AML-193 (cell line): ENCODE measurements at places on chromosomes 2 and 18.

GRCh38 chr2:84115173-84115857, 343.8 kb downstream of the SUCLG1 start:
- DNase-seq: no peak

GRCh38 chr2:222780051-222780450, 80.8 kb upstream of the ACSL3 start:
- no peak for DNase-seq

- DNase-seq: no peak
Observed at GRCh38 chr2:28915939-28916338, 21.5 kb downstream of the WDR43 start.

- DNase-seq: no peak
Observed at GRCh38 chr18:35581546-35581897, at the start of gene GALNT1. TSS of gene GALNT1 (plus strand) at chr18:35581740. CDS start at chr18:35654663, 72,923 bp downstream.

DNA sequence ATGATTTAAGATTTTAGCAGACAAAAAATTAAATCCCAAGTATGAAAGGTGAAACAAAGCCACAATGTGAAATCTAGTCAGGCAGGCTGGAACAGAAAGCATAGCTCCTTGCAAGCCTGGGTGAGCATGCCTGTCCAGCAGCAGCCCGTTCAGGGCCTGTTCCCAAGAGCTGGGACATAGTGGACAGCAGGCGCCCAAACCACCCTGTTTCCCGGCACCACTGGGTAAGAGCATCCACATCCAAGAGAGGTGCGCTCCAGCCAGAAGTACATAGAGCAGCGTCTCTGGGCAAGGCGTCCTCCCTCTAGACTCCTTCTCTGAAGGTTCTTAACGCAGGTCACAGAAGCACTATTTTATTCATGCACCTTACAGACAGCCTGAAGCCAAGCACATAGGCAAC, 80.8 kb downstream of the DNER start:
- no peak for DNase-seq

DNA sequence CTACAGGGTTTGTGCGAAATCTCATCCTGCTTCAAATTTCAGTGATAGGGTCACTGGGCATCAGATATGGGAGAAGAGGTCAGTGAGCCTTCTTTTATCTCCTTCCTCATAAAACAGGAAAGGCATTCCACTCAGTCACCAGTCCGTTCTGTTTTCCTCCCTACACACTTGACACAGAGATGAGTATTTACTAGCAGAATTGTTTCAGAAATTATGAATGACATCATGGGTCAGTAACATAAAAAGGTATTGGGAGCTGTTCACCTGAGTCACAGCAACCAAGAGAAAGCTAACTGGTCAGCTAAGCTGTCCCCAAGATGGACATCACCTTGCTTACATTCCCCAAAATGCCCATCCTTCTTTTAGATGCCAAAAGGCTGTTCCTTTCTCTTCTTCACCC, 96.3 kb downstream of the ACVR1 start:
- DNase-seq: no peak

DNA sequence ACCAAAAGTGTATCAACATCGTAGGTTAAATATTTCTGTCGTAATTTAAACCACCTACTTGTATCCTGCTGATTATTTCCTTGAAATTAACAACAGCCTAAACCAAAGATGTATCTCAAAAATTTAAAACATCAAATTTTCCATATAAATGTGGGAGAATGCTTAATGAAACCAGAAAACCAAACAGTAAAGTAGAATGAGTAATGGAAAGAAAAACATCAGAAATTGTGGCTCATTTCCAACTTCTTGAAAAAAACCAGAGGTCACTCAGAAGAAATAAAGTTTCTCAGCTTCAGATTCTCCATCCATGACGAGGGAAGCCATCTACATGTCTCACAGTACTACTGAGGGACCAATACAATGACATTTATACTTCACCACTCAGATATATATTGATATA, 296.5 kb downstream of the NOL4 start:
- no peak for DNase-seq

- no peak for DNase-seq
Observed at GRCh38 chr2:241451840-241452506, 56.4 kb downstream of the STK25 start.

DNA sequence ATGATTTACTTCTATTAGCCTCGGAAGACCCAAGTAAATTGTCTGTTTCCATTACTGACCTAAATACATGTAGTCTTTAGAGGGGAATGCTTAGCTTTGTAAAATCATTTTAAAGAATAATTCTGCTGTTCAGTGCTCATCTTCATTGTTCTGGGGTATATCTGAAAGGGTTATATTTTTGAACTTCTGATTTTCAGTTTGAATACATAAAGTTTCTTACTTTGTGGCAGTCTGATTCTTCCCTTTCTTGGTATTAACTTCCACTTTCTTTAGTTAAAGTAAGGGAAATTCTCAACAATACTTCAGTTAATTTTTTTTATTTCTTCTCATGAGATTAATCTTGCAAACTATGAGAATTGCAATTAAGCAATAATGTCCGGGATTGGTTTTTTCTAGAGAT, 148.4 kb downstream of the DOCK10 start:
- DNase-seq: no peak

- DNase-seq: no peak
Observed at GRCh38 chr2:133130548-133131246, 437.6 kb downstream of the NCKAP5 start.

GRCh38 chr2:142509401-142509800, 368.1 kb upstream of the KYNU start:
- no peak for DNase-seq

DNA sequence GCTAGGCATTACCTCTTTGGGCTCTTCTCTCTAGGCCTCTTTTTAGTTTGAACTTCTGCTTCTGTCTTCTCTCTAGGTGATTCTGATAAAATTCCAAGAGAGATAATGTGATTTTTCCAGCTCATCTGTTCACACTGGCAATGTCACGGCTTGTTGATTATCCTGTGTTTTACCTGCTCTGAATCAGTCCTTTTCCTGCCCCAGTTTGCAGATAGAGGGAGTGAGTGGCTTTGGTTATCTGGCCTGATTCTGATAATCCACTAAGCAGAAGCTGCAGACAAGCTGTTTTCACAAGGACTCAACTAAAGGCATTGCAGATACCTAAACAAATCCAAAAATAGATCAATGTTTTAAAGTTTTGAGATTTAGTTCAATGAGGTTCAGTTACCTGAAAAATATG, 111.9 kb downstream of the DCC start:
- no peak for DNase-seq

DNA sequence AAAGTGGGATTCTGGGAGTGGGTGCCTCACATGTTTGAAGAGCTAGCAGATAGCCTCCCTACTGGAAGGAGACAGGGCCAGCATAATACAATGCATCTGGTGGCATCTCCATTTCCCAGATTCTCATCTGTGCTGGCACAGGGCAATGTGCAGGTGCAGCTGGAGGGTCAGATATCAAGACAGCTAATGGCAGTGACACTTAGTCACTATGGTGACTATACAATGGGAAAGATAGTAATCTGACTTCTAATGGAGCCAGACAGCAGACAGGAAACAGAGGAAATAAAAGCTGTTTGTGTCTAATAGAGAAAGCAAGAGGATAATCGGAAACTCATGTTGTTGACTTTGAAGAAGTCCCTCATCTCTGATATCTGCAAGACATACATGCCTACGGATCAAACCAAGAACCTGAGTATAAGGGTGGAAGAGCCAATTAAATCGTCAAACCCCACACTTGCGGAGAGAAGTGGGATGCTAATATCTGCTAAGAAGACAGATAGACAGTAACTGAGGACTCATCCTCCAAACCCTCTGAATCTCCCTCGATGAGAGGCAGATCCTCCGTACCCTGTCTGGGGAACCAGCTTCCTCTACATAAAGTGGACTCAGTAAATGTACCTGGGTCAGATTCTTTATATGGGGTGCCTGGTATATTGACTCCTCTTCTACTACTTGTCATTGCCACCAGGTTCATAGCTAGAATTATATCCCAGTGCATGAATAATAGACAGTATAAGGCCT, 692.7 kb downstream of the SOCS6 start:
- DNase-seq: no peak

- DNase-seq: no peak
Observed at GRCh38 chr2:111884592-111884964, 585 bp upstream of the ANAPC1 start.

- no peak for DNase-seq
Observed at GRCh38 chr2:33442528-33443079, 33.8 kb upstream of the RASGRP3 start.

GRCh38 chr18:9343577-9343976, 9.0 kb downstream of the TWSG1 start:
- no peak for DNase-seq

DNA sequence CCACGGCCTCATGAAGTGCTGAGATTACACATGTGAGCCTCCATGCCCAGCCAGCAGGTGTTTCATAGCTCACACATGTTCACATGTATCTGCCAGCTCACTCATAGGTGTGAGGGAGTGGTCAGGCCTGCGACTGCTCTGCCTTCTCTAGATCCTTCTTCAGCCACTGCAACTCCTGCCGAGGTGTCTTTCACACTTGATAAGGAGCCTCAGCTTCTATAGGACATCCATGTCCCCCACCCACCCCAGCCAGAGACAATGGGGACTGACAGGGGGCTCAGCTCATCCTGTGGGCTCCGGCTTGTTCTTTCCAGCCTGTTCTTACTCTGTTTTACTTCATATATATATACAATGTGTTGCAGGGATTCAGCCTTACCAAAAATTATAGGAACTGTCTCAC, 286.5 kb upstream of the MGAT5 start:
- no peak for DNase-seq
